ENCODE measurements at places on chromosomes 1 and 21. TPM values are rescaled to one million over a fixed set of nuclear protein-coding genes. Genes with fewer than 3 reads are reported as not detected.

NFIA gene
- 3.4 TPM for total RNA-seq

OR2L8 gene
- not detected for total RNA-seq

GRCh38 chr1:199168888-199169585 lies 530.2 kb downstream of the PTPRC start:
- no peak overlapping the region for H3K4me3 ChIP-seq
- DNase-seq: no peak
- no peaks in the 10 kb centered on the region for H3K36me3 ChIP-seq
- no peaks in the 10 kb centered on the region for H3K27me3 ChIP-seq

SLC44A5 gene
- 9.7 TPM for total RNA-seq

AADACL3 gene
- total RNA-seq: not detected

DNA sequence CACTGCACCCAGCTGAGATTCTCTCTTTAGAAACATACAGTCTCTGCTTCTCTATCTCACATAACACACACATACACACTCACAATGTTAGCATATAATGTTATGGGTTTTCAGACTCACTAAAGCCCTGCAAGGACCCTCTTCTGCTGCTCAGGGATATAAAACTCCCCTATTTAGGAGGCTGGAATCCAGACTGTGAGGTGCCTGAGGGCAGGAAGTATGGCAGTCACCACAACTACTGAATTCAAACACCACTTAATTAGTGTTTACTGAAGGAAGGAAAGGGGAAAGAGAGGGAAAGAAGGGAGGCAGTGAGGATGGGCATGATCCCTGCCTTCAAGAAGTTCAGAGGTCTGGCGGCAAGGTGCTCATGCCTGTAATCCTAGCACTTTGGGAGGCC lies 7.8 kb upstream of the CDK18 start:
- H3K36me3 ChIP-seq: no peaks in the 10 kb centered on the region
- no peak for DNase-seq
- H3K4me3 ChIP-seq: no peak overlapping the region
- H3K4me1 ChIP-seq: peaks cover 37% of the 10 kb centered on the region
- peaks cover 5% of the 10 kb centered on the region for H3K27me3 ChIP-seq
- H3K27ac ChIP-seq: no peak overlapping the region

- H3K27me3 ChIP-seq: no peaks in the 10 kb centered on the region
- H3K4me1 ChIP-seq: peaks cover 13% of the 10 kb centered on the region
- no peaks in the 10 kb centered on the region for H3K36me3 ChIP-seq
- H3K4me3 ChIP-seq: no peak overlapping the region
- no peak for DNase-seq
- H3K27ac ChIP-seq: no peak overlapping the region
Measured at GRCh38 chr1:59986516-59987310, 60.1 kb upstream of the CYP2J2 start.

IL12RB2 gene
- total RNA-seq: 0.36 TPM

GRCh38 chr1:19467199-19468187 lies 17.8 kb downstream of the CAPZB start:
- peaks cover 39% of the 10 kb centered on the region for H3K4me1 ChIP-seq
- H3K36me3 ChIP-seq: peaks cover 2% of the 10 kb centered on the region
- no peak overlapping the region for H3K4me3 ChIP-seq
- H3K27me3 ChIP-seq: no peaks in the 10 kb centered on the region
- no peak for DNase-seq

- H3K27me3 ChIP-seq: peaks cover 10% of the 10 kb centered on the region
- no peak overlapping the region for H3K27ac ChIP-seq
- H3K4me1 ChIP-seq: no peaks in the 10 kb centered on the region
- no peak overlapping the region for H3K4me3 ChIP-seq
- H3K36me3 ChIP-seq: no peaks in the 10 kb centered on the region
Measured at GRCh38 chr1:18409609-18410237, 71.0 kb upstream of the KLHDC7A start.

DNA sequence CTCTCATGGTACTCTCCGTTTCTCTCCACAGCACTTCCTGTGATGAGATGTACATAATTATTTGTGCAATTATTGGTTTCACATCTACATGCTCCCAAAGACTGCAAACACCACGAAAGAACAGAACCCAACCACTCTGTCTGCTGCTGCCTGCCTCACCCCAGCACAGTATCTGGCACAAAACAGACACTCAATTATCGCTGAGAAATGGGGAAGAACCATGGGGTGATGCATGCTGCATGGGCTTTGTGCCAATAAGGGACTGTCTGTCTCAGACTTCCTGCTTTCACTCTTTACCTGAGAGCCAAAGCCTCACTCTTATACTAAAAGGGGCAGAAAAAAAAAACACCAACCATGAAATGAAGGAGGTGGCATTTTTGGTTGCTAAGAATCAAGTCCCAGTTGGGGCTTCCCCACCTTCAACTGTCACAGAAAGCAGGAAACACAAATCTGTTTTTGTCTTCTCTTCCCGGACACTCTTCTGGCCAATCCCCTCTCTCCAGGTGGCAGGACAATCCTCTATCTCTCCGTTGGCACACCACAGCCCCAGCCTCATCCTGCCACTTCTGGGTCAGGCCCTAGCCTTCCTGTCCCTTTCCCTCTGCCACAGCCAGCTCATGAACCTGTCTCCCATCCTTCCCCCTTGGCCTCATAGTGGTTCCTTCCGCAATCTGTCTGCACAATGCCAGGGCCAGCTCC lies 82.0 kb downstream of the TGFBR3 start:
- no peaks in the 10 kb centered on the region for H3K27me3 ChIP-seq
- peak overlapping the region; percentile 93 for H3K27ac ChIP-seq
- no peak overlapping the region for H3K4me3 ChIP-seq
- no peak for DNase-seq
- peaks cover 18% of the 10 kb centered on the region for H3K4me1 ChIP-seq
- H3K36me3 ChIP-seq: peaks cover 3% of the 10 kb centered on the region

GRCh38 chr1:191696354-191696753 lies 461.9 kb upstream of the RGS18 start:
- no peak overlapping the region for H3K4me3 ChIP-seq
- H3K4me1 ChIP-seq: peaks cover 6% of the 10 kb centered on the region
- H3K27ac ChIP-seq: no peak overlapping the region

DNA sequence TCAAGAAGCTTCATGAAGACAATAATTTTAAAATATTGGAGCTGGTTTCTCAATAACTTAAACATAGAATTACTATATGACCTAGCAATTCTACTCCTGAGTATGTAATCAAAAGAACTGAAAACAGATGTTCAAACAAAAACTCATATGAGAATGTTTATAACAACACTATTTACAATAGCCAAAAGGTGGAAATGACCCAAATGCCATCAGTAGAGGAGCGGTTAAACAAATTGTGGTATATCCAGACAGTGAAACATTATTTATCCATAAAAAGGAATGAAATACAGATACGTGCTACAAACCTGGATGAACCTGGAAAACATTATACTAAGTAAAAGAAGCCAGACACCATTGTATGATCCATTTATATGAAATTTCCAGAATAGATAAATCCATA lies 62.8 kb upstream of the UBE2U start:
- no peaks in the 10 kb centered on the region for H3K27me3 ChIP-seq
- H3K27ac ChIP-seq: no peak overlapping the region
- peaks cover 7% of the 10 kb centered on the region for H3K4me1 ChIP-seq
- H3K4me3 ChIP-seq: no peak overlapping the region

KRTAP15-1 gene
- total RNA-seq: not detected

DNA sequence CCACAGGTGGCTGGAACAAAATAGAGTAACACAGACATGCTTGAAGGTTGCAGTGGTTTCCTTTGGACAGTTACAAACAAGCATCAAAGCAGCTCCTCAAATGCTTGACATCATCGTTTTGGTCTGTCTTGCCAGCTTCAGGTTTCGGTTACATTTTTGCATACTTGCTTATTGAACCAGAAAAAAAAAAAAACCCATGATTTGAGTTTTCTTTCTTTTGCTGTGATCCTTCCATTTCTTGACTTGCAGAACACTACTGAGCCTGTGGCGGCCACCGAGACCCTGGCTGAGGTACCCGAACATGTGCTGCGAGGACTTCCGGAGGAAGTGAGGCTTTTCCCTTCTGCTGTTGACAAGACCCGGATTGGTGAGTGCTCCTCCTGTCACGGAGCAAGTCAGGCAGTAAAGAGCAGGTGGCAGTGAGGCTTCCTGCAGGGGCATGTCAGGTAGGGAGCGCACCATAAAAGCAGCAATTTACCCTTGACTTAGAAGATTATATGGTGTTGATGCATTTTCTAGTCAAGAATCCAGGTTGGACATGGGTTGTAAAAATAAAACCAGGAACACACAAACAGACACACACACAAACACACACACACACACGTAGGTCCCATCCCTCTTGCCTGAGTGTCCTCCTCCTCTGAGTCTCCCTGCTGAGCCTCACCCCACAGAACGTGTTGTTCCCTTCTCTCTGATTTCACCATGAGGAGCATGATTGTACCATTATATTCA lies 30.9 kb downstream of the PRDM2 start:
- H3K27me3 ChIP-seq: no peaks in the 10 kb centered on the region
- no peak for DNase-seq
- H3K27ac ChIP-seq: peak overlapping the region; percentile 36
- peaks cover 2% of the 10 kb centered on the region for H3K36me3 ChIP-seq

DNA sequence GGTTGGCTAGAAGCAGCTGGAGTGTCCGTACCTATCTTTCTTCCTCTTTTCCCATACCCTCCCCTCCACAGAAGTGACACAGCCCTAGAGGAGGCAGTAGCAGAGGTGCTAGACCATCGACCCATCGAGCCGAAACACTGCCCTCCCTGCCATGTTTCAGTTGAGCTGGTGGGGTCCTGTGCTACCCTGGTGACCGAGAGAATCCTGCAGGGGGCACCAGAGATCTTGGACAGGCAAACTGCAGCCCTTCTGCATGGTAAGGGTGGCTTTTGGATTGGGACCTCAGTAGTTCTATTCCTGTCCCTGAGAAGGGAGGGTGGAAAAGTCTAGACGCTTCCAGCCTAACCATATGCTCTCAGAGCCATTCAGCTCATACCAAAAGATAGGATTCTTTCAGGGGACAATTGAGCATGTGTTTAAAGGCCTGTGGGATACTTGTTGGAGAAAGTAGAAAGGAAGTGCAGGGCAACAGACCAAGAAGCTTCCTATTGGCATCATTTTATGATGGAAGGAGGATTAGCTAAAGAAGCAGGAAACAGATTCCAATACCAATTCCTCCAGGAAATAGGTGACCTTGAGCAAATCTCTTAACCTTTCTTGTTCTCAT lies 11.7 kb upstream of the BNIPL start:
- H3K36me3 ChIP-seq: no peaks in the 10 kb centered on the region
- peak; percentile 78 for DNase-seq
- peaks cover 3% of the 10 kb centered on the region for H3K4me1 ChIP-seq

CFHR1 gene
- total RNA-seq: 0.56 TPM

RAB42 gene
- total RNA-seq: 2.8 TPM

- H3K27ac ChIP-seq: no peak overlapping the region
- no peak overlapping the region for H3K4me3 ChIP-seq
- H3K27me3 ChIP-seq: peaks cover 3% of the 10 kb centered on the region
- H3K4me1 ChIP-seq: no peaks in the 10 kb centered on the region
- DNase-seq: no peak
Measured at GRCh38 chr1:10853701-10854100, 57.3 kb upstream of the CASZ1 start.

DNA sequence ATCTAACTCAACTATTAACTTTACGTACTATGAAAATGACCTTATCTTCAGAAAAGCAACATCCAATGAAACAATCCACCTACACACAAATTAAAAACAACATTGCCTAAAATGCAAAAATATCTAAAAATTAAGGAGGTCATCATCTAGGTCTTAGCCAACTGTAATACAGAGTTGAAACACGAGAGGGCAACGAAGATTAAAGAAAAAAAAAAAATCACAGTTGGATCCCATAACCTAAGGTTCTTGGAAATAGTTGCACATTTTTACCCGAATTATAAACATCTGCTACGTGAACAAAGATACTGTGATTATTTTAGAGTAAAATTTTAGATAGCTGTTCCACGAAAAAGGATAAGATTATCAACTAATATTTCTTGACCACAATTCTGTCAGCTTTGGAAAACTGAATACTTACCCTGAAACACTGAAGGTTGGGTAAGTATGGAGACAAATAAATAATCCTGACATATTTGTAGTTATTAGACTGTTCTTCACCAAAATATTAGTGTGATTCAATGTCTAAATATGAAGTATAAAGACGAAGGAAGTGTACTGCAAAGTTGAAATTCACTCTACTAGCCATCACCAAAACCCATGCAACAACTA lies 88.0 kb upstream of the AK4 start:
- H3K4me1 ChIP-seq: peaks cover 4% of the 10 kb centered on the region
- H3K4me3 ChIP-seq: no peak overlapping the region
- H3K27me3 ChIP-seq: no peaks in the 10 kb centered on the region
- no peak overlapping the region for H3K27ac ChIP-seq

CRTC2 gene
- total RNA-seq: 34.1 TPM

TRAF3IP3 gene
- total RNA-seq: not detected

CD48 gene
- not detected for total RNA-seq

LIN28A gene
- 455 TPM for total RNA-seq

LCE1E gene
- total RNA-seq: not detected

DNA sequence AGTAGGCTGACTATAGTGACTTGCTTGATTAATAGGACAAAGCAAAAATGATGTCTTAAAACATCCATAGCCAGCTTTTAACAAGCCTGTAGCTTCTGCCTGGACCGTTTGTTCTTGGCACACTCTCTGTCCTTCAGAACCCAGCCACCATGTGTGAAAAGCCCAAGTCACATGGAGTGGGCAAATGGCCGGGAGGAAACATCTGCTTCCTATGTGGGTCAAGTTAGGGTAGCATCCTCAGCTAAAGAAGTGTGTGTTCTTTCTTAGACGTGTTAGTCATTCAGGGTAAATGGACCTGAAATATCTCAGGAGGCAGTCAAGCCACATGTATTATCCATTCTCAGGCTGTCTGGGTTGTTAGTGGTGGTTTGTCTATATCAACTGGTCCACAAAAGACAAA lies 23.4 kb downstream of the RD3 start:
- H3K4me1 ChIP-seq: peaks cover 7% of the 10 kb centered on the region
- H3K27ac ChIP-seq: no peak overlapping the region
- no peaks in the 10 kb centered on the region for H3K36me3 ChIP-seq
- no peak overlapping the region for H3K4me3 ChIP-seq

BRDT gene
- total RNA-seq: not detected

DNA sequence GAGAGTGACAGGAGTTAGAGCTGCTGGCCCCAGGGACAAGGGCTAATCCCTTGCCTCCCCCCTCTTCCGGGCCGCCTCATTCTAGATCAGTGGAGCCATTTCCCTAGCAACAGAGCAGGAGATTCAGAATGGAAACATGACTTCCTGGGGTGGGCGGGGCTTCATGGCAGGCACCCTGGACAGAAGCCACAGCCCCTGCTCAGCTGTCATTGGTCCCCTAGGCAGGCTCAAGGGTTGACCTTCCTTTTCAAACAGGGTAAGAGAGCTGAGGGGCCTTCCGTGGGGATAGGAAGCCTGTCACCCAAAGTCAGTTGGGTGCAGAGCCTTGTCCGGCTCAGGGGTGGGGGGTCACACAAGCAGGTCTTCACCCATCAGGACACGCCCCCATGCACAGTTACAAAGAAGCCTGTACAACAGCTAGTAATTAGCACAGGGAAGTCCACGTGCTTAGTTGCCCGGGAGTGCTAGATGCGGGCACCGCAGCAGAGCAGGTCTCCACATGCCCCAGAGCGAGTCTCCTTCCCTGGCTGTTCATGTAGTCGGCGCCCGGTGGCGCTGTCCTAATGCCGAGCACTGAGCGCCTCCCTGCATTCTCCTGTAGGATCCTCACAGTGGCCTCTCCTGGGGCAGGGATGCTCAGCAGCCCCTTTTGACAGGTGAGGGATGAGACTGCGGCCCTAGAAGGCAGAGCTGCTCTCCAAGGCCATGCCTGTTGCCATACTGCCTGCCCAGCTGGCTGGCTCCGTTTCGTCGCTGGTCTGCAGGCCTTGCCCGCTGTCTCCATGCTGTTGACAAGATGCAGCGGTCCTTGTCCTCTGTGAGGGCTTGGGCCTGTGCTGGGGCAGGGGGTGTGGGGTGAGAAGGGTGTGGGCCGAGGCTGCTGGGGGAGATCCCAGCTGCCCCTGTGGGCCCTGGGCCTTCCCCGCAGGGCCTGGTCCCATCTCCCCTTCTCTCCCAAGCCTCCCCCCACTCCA lies 5.1 kb downstream of the TMEM201 start:
- H3K36me3 ChIP-seq: peaks cover 4% of the 10 kb centered on the region
- DNase-seq: peak; percentile 82
- H3K27me3 ChIP-seq: no peaks in the 10 kb centered on the region
- peak overlapping the region; percentile 92 for H3K4me3 ChIP-seq
- H3K27ac ChIP-seq: peak overlapping the region; percentile 81
